ENCODE measurements at places on chromosomes 6 and 20. TPM values are rescaled to one million over a fixed set of nuclear protein-coding genes. Genes with fewer than 3 reads are reported as not detected.

GRCh38 chr20:59063358-59064213 is 21.0 kb upstream of the PRELID3B start:
- H3K27ac ChIP-seq = no peak overlapping the region
- no peaks in the 10 kb centered on the region for H3K4me1 ChIP-seq
- H3K27me3 ChIP-seq = peaks cover 12% of the 10 kb centered on the region
- H3K4me3 ChIP-seq = no peak overlapping the region

DNA sequence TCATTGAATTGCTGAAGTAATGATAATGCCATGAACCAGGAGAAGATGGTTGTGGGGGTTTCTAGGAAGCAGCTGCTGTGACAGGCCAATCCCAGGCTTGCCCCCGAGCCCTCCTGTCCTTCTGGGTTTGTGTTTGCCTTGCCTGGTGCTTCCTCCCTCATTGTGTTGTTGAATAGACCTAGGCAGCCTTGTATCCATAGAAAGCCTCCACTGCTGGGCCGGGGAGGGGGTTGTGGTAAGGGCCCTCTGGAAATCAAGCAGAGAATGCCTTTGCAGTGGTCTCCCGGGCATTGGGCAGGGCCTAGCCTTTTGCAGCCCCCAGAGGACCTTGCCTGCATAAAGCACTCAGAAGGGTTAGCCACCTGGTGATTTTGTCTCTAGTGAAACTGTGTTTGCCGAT is 69.3 kb downstream of the CDS2 start:
- peaks cover 19% of the 10 kb centered on the region for H3K4me1 ChIP-seq
- no peak overlapping the region for H3K27ac ChIP-seq
- H3K4me3 ChIP-seq = no peak overlapping the region

- peaks cover 1% of the 10 kb centered on the region for H3K36me3 ChIP-seq
- peak overlapping the region; percentile 62 for H3K4me3 ChIP-seq
- H3K4me1 ChIP-seq = peaks cover 38% of the 10 kb centered on the region
These were observed 2.0 kb downstream of the TRAM2 start for GRCh38 chr6:52574709-52575501.

DNA sequence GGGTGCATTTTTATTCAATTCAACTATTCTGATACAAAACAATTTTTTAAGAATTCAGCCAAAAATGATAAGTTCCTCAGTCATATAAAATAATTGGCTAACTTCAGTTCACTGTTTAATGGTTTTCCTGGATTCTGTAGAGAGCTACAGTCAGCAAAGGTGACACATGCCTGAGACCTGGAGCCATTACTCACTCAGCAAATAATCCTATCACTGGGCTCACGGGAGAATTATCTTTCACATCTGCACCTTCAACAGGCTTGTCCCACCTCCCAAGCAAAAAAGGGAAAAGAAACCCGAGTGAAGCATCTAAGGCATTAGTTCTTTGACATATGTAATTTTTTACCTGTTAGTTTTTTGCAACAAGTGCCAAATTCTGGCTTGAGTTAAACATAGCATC is 34.9 kb upstream of the FOXA2 start:
- DNase-seq = no peak
- no peak overlapping the region for H3K27ac ChIP-seq
- H3K36me3 ChIP-seq = no peaks in the 10 kb centered on the region
- H3K4me3 ChIP-seq = no peak overlapping the region
- no peaks in the 10 kb centered on the region for H3K27me3 ChIP-seq

DNA sequence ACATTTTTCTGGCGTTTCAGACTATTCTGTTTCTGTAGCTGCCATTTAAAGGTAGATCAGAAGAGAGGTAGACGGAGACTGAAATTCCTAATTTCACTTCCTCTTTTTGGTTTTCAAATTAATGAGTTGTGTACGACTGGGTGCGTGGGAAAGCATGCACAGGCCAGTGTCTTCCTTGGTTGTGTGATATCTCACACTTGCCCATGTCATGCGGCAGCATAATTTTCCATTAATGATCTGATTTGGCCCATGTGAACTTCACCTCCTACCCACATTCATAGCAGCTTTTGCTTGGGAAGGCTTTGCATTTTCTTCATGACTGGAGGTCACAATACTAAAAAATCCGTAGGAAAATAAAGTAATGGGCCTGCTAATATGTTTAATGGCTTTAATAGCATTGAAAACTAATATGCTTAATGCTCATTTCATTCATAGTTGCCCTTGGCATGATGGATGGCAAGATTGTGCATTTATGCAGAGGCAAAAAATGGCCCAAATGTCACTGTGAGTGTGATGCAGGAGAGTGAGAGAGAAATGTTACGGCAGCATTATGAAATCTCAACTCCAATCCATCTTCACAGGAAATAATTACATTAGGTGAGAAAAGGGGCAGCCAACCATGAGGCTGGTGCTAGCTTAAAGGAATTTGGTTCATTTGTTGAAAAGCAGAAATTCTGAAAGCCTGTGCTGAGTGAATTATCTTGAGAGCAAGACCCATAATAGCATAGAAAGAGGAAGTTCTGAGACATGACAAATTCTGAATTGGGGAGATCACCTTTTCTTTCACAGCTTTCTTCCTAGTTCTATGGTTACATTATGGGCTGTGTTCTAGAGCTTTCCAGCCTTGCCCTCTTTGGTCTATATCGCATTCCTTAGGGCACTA is 69.0 kb upstream of the UST start:
- DNase-seq = no peak
- peaks cover 5% of the 10 kb centered on the region for H3K36me3 ChIP-seq
- H3K27me3 ChIP-seq = peaks cover 26% of the 10 kb centered on the region
- H3K4me3 ChIP-seq = no peak overlapping the region
- peaks cover 1% of the 10 kb centered on the region for H3K4me1 ChIP-seq

- no peaks in the 10 kb centered on the region for H3K4me1 ChIP-seq
- H3K27ac ChIP-seq = no peak overlapping the region
- H3K36me3 ChIP-seq = no peaks in the 10 kb centered on the region
- H3K27me3 ChIP-seq = peaks cover 18% of the 10 kb centered on the region
- no peak overlapping the region for H3K4me3 ChIP-seq
- no peak for DNase-seq
These were observed 93.9 kb downstream of the BFSP1 start for GRCh38 chr20:17437251-17437650.

GRCh38 chr6:139156551-139156950 is 21.7 kb downstream of the HECA start:
- peak overlapping the region; percentile 90 for H3K27ac ChIP-seq
- H3K36me3 ChIP-seq = peaks cover 19% of the 10 kb centered on the region
- peak overlapping the region; percentile 52 for H3K4me3 ChIP-seq
- H3K4me1 ChIP-seq = peaks cover 87% of the 10 kb centered on the region

GRCh38 chr20:32053648-32054047 is 1.6 kb downstream of the HCK start:
- no peak overlapping the region for H3K4me3 ChIP-seq
- peaks cover 57% of the 10 kb centered on the region for H3K27me3 ChIP-seq
- no peak for DNase-seq
- no peak overlapping the region for H3K27ac ChIP-seq
- peaks cover 13% of the 10 kb centered on the region for H3K4me1 ChIP-seq

DNA sequence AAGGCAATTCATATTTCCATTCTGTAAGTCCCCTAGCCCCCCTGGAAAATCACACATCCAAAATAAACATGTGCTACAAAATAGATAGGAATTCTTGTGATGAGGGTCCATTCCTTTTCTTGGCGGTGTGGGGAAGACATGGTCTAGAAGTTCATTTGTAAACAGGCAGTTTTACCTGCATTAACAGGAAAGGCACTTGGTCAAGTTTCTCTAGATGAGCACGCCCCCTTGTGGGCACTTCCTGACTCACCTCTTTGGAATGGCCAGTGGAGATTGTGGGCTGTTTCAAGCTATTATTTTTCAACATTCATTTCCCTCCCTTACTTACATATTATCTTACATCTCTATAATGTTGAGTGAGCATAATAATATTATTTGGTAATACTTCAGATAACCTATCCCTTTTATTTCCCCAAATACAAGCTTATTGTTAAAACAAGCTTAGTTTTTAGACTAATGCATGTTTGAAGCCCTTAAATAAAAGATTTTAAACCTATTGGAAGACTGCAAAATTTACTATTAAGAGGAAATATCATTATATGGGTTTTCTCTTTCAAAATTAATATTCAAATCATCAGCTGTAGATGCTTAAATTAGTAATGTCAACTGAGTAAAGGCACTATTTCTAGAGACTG is 92.1 kb downstream of the TASP1 start:
- no peaks in the 10 kb centered on the region for H3K27me3 ChIP-seq
- no peaks in the 10 kb centered on the region for H3K36me3 ChIP-seq
- no peak overlapping the region for H3K4me3 ChIP-seq

DNA sequence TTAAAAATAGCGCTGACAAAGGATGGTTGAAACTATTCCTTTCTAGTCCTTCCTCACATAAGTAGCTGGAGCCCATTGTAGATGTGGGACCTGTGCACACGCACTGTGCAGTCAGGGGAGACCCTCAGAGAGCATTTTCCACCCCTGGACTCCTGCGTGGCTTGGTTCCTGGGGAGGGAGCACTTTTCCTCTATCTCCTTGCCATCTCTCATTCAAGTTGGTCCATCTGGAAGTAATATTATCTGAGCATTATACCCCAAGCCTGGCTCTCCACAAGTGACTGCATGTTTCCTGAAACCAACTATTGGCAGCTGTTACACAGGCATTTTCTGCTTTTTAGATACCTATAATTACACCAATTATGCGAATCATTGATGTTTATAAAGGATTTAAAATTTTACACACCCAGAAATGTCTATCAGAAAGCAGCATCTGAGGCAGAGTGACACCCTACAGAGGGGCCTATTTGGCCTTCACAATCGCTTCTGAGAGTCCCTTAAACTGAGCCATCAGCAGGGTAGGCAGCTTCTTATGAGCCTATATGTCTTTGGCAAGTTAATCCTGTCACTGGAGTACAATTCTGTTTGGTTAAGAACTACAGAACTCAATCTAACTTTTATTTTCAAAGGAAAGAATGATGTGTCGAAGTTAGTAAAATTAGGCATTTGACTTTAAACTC is 18.7 kb downstream of the SOX4 start:
- H3K27me3 ChIP-seq = peaks cover 5% of the 10 kb centered on the region
- H3K4me3 ChIP-seq = no peak overlapping the region
- H3K27ac ChIP-seq = no peak overlapping the region
- DNase-seq = no peak
- H3K36me3 ChIP-seq = no peaks in the 10 kb centered on the region

DNA sequence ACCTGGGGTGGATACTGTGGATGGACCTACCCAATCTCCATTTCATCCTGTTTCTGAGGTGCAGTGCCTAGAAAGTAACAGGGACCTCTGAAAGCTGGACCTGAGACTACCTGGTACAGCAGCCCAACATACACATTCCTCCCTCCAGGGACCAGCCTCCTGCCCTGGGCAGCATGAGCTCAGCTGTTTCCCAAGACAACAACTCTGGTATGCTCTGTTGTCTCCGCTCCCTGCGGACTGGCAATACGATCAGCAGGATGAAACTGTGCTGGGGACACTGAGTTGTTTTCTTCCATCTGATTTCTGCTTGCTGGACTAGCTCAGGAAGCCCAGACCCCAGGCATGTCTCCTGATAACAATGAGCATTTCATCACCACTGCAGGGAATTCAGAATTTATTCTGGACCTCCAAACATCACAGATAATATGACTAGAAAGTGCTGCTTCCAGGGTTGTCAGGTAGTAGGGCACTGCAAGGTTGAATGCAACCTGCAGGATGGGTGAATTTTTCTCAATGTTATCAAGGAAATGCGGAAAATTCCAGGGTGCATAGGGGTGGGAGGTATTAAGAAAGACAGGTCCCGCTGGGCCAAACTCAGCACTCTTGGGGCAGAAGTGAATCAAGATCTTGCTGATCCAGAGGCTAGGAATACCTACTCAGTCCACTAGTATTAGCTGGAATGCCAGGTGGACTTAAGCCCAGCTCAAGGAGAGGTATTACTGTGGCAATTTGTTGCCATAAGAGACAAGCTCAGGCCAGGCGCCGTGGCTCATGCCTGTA is 38.9 kb upstream of the SLC4A11 start:
- no peak overlapping the region for H3K27ac ChIP-seq
- H3K27me3 ChIP-seq = no peaks in the 10 kb centered on the region
- no peak overlapping the region for H3K4me3 ChIP-seq
- no peaks in the 10 kb centered on the region for H3K36me3 ChIP-seq
- no peak for DNase-seq
- H3K4me1 ChIP-seq = peaks cover 5% of the 10 kb centered on the region

GRCh38 chr6:29792123-29793035 is 35.2 kb upstream of the HLA-G start:
- DNase-seq = peak; percentile 63
- H3K4me3 ChIP-seq = peak overlapping the region; percentile 79
- peaks cover 8% of the 10 kb centered on the region for H3K36me3 ChIP-seq
- peaks cover 15% of the 10 kb centered on the region for H3K4me1 ChIP-seq
- H3K27me3 ChIP-seq = peaks cover 66% of the 10 kb centered on the region
- H3K27ac ChIP-seq = peak overlapping the region; percentile 61

- no peaks in the 10 kb centered on the region for H3K36me3 ChIP-seq
- H3K4me3 ChIP-seq = peak overlapping the region; percentile 83
- no peaks in the 10 kb centered on the region for H3K27me3 ChIP-seq
These were observed 86.4 kb upstream of the PRSS16 start for GRCh38 chr6:27161115-27161514.

- H3K36me3 ChIP-seq = peaks cover 2% of the 10 kb centered on the region
- H3K4me1 ChIP-seq = peaks cover 27% of the 10 kb centered on the region
- H3K4me3 ChIP-seq = no peak overlapping the region
- H3K27me3 ChIP-seq = no peaks in the 10 kb centered on the region
- no peak for DNase-seq
These were observed 138.0 kb downstream of the HFE start for GRCh38 chr6:26224940-26225847.

- no peak for DNase-seq
- H3K4me1 ChIP-seq = no peaks in the 10 kb centered on the region
- no peaks in the 10 kb centered on the region for H3K27me3 ChIP-seq
- no peak overlapping the region for H3K4me3 ChIP-seq
- no peaks in the 10 kb centered on the region for H3K36me3 ChIP-seq
- no peak overlapping the region for H3K27ac ChIP-seq
These were observed 176.2 kb upstream of the HSF2 start for GRCh38 chr6:122223251-122223650.

- H3K36me3 ChIP-seq = peaks cover 12% of the 10 kb centered on the region
- no peak for DNase-seq
- H3K27me3 ChIP-seq = no peaks in the 10 kb centered on the region
- no peak overlapping the region for H3K4me3 ChIP-seq
- peaks cover 9% of the 10 kb centered on the region for H3K4me1 ChIP-seq
These were observed 384.8 kb upstream of the SOX4 start for GRCh38 chr6:21208796-21209186.

DNA sequence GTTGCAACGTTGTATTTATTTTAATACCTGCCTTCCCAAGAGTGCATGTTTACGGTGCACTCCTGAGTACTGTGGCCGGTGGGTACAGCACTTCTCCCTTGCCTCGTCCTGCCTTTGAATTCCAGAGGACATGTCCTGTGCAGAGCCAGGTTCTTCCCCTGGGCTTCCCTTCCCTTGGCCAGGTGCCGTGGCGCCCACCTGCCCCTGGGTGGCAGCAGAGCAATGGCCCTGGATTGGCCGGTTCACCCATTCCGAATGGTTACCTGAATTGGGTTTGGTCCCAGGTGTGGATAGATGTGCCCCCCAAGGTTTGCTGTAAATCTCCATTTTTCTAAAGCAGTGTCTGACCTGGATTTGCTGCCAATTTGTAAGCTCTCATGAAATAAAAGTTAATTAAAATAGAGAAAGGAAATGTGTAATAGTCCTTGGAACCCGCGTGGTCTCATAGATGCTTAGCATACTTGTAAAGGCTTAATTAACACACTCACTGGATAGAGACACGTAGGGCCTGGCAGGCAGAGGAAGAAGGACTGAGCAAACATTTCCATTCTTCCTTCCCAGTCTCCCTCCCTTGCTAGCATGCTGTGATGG is 40.6 kb downstream of the DTD1 start:
- no peak overlapping the region for H3K27ac ChIP-seq
- peaks cover 3% of the 10 kb centered on the region for H3K36me3 ChIP-seq
- no peak for DNase-seq
- no peak overlapping the region for H3K4me3 ChIP-seq
- no peaks in the 10 kb centered on the region for H3K27me3 ChIP-seq
- H3K4me1 ChIP-seq = no peaks in the 10 kb centered on the region

The PLAGL2 gene
- 107 TPM for total RNA-seq

The SULF2 gene
- total RNA-seq = 0.72 TPM

The PGK2 gene
- not detected for total RNA-seq

The LRRN4 gene
- total RNA-seq = not detected

The DDX43 gene
- 0.93 TPM for total RNA-seq

The GGTLC1 gene
- total RNA-seq = not detected

Measured in activated T-cell treated with anti-CD3 and anti-CD28 coated beads, Interleukin-2, amount 50 U/mL, for 72 hours (primary cell).